ENCODE measurements at places on chromosomes 1 and 21.

GRCh38 chr1:231020816-231021215, 19.2 kb downstream of the FAM89A start:
- no peak for DNase-seq

- no peak for DNase-seq
Observed at GRCh38 chr21:31356440-31356839, 12.4 kb upstream of the TIAM1 start.

- DNase-seq: no peak
Observed at GRCh38 chr1:234861761-234862160, 251.8 kb upstream of the IRF2BP2 start.

GRCh38 chr21:46191257-46191685, 7.0 kb upstream of the SPATC1L start:
- DNase-seq: peak; percentile 61

DNA sequence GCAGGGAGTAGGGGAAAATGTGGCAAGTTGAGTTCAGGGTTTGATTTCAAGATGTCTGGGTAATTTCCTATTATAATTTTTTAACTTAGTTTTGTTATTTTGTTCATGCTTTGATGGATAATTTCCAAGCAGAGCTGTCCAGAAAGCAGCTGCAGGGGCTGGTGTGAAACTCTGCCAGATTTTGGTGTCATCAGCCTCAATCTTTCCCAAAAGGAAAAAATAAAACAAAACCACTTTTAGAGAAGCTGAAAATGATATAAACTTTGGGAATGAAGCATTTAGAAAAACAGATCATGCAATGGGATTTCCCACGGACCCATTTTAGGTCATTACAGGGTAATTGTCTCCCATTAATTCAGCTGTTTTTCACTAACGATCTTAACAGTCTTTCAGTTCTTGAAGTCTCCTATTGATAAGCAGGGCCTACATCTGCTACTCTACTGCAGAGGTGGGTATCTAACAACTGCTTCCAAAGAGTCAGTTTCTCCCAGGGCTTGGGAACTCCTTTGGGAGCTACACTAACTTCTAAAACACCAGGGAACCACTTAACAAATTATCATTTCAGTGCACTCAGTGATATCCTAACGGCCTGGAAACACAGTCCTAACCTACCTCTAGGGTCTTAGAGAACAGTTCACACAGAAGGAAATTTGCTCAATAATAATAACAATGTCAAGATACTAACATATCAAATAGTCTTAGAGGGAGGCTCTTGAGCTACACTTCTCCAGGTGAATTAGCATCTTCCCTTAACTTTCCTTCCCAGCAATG, 12.3 kb downstream of the ZNF436 start:
- DNase-seq: no peak

- no peak for DNase-seq
Observed at GRCh38 chr1:10901091-10901890, 104.8 kb upstream of the CASZ1 start.
